Activated T-cell treated with anti-CD3 and anti-CD28 coated beads for 4 hours (primary cell): ENCODE measurements at places on chromosomes 7 and 10.

DNA sequence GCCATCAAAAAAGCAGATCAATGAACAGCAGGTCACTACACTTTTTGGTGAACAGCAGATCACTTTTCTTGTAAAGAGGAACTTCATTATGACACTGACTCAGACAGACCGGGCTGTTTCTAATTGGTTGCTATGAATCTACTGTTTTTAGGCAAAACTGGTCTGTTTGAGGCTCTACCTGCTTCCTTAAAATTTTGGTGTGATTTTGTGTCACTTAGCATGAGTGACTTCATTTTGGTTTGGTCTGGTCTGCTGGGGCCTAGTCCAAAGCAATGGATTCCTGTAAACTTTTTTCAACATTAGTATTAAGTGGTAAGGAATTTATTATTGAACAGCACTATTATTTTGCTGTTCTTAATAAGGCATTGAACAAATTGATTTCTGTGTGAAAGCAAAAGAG is 41.8 kb upstream of the C10orf71 start:
- DNase-seq, result no peak

DNA sequence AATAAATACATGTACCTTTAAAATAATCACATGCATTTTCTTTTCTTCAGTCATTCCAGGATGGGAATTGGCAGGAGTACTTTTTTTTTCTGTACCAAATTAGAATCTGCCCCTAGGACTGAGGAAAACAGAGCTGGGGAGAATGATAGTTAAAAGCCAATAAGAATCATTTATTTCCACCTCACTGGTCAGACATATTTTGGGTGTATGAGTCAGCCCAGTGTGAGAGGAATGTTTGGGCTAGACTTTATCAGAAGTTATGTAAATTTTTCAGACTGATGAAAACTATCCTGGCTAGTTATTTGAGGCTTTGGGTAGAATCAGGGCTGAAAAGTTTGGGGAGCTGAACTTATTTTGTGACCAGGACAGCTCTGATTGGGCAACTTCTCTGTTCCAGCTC is 303.1 kb upstream of the NPSR1 start:
- DNase-seq, result no peak

GRCh38 chr7:157495594-157495993 is 158.8 kb downstream of the DNAJB6 start:
- no peak for DNase-seq

GRCh38 chr7:111561654-111561903 is 713 bp downstream of the IMMP2L start:
- DNase-seq, result no peak

DNA sequence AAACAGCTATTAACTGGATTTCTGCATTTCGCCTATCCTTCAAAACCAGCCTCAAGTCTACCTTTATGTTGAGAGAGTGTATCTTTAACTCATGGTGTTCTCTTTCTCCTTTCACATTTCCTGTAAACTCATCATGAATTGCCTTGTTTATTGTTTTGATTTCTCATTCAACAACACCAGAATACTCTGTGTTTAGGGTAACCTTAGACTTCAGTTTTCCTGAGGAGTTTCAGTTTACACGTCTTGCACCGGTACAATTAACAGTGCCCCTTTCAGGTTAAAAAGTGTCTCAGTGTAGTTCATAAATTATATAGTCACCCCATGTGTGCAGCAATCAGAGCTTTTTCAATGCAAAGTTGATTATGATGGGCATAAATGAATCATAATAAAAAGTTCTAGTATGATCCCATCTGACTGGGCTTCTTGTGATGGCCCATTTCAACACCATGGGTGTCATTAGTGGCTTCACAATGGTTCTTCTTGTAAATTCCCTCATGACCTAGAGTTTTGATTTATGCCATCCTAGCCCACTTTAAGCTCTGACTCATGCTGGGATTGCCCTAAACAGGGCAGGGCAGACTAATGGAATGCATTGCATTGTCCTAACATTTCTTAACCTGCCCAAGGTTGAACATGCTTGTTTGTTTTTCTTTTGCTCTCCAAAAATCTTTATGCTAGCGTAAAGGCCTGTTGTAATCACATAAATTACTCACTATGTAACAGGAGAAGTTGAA is 22.0 kb downstream of the ITGB8 start:
- no peak for DNase-seq

DNA sequence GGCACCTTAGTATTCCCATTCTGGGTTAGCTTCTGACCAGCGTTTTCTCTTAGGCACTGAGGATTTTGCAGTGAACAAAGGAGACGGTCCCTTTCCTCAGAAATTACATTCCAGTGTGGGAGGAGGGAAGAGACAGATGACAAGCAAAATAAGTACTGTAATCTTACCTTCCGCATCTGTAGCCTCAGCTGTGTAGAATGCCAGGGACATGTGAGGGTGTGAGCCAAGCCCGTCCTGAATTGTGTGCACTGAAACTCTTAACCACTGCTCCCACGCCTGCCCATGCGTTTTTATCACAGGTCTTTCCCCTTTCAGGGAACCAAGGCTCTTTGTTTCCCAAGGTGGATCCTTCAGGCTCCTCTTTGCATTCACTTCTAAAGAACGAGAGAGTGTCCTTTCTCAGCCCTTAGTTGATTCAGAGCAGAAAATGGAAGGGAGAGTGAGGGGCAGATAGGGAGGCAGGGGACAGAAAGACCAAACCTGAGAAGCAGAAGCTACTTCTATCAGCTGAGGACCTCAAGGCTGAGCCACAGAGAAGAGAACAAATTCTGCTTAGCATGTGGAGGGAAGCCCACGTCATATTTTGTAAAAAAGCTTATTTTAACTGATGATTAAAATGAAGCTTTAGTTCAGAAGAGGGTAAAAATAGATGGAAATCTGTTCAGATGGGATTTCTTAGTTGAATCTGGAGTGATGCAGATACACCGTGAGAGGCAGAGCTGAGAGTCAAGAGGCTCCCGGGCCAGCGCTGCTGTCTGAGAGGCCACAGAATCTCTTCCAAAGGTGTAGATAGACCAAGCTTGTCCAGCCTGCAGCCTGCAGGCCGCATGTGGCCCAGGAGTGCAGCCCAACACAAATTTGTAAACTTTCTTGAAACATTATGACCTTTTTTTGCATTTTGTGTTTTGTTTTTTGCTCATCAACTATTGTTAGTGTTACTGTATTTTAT is 122.5 kb downstream of the CCNY start:
- DNase-seq, result no peak
